ENCODE measurements at places on chromosomes 1 and 21. TPM values are rescaled to one million over a fixed set of nuclear protein-coding genes. Genes with fewer than 3 reads are reported as not detected.

The PLA2G2D gene
- total RNA-seq = not detected

The TLR5 gene
- 0.06 TPM for total RNA-seq

The MOB3C gene
- total RNA-seq = 3.5 TPM

The MSH4 gene
- 0.05 TPM for total RNA-seq

The APOBEC4 gene
- total RNA-seq = not detected

The URB1 gene
- total RNA-seq = 21.8 TPM

The OR2T33 gene
- total RNA-seq = not detected

The ADAMTS5 gene
- total RNA-seq = 12.3 TPM

The CORT gene
- 0.30 TPM for total RNA-seq

The BTG3 gene
- 58.2 TPM for total RNA-seq

The PLEKHO1 gene
- 54.4 TPM for total RNA-seq

The AMY1A gene
- not detected for total RNA-seq

The TMEM54 gene
- 17.6 TPM for total RNA-seq

The TSPAN1 gene
- total RNA-seq = not detected

The ADAM30 gene
- not detected for total RNA-seq

The QSOX1 gene
- 9.8 TPM for total RNA-seq

The CFAP45 gene
- 0.41 TPM for total RNA-seq

The CFHR1 gene
- 0.10 TPM for total RNA-seq

The LYPD8 gene
- total RNA-seq = 1.6 TPM

The LRRC8B gene
- total RNA-seq = 9.2 TPM

The ITLN2 gene
- not detected for total RNA-seq

The TSPEAR gene
- total RNA-seq = not detected

The PCAT6 gene
- 0.24 TPM for total RNA-seq

The FCAMR gene
- not detected for total RNA-seq

The AVPR1B gene
- total RNA-seq = 0.05 TPM

The C1QA gene
- 0.35 TPM for total RNA-seq

The PER3 gene
- 2.7 TPM for total RNA-seq

The ZNF687 gene
- total RNA-seq = 16.1 TPM

The FMN2 gene
- not detected for total RNA-seq

The SMCP gene
- total RNA-seq = not detected

The TFF2 gene
- not detected for total RNA-seq

The ORC1 gene
- 37.3 TPM for total RNA-seq

The CD53 gene
- total RNA-seq = 0.08 TPM

The IKBKE gene
- total RNA-seq = 3.1 TPM

The LRRC38 gene
- not detected for total RNA-seq

The LRRC39 gene
- total RNA-seq = 0.43 TPM

The COL18A1 gene
- total RNA-seq = 18.5 TPM

The ZNF593OS gene
- total RNA-seq = not detected

The NADK gene
- total RNA-seq = 74.6 TPM

The WNT4 gene
- 1.2 TPM for total RNA-seq

The SH2D1B gene
- not detected for total RNA-seq

The PPIAL4G gene
- total RNA-seq = not detected

The RGL1 gene
- total RNA-seq = 0.35 TPM

The AADACL4 gene
- not detected for total RNA-seq

The NR5A2 gene
- total RNA-seq = 0.84 TPM

The VN1R5 gene
- not detected for total RNA-seq

The LRRC3 gene
- total RNA-seq = not detected

The JAM2 gene
- total RNA-seq = 15.3 TPM

The PIGP gene
- total RNA-seq = 25.7 TPM

The MYOG gene
- 538 TPM for total RNA-seq

The FCRL5 gene
- 0.02 TPM for total RNA-seq

The S100A7A gene
- total RNA-seq = not detected

The VAV3 gene
- 35.5 TPM for total RNA-seq

The NBPF12 gene
- 4.3 TPM for total RNA-seq

The MX1 gene
- total RNA-seq = not detected

The SYTL1 gene
- 0.20 TPM for total RNA-seq
